HL-60 (cell line): ENCODE measurements at places on chromosomes 6 and 20.

GRCh38 chr6:152117156-152118133 lies 310.0 kb downstream of the ESR1 start:
- no peak for DNase-seq

DNA sequence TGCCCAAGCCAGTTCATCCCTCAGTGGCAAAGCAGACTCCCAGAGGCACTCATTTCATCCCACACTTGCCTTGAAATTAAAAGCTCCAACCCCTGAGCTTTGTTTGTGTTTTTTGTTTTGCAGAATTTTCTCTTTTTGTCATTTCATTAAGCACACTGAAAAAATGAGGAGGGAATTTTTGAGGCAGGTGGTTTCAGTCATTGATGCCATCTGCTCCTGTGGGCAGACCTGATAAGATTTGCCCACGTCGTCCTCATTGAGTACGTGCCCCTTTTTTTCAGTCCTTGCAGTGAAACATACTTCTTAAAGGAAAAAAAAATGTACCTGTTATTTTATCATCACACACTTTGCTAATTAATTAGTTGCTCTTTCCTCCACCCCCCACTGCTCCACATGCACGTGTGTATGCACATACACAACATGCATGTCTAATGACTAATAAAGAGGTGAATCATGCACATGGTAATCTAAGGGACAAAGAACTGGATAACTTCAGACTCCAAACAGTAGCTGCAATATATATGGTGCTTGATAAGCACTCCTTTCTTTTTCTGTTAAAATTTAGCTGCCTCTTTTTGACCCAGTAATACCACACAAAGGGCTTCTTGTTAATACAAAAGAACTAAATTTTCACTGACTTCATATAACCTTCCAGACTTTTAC lies 102.1 kb upstream of the TMEM181 start:
- no peak for DNase-seq

DNA sequence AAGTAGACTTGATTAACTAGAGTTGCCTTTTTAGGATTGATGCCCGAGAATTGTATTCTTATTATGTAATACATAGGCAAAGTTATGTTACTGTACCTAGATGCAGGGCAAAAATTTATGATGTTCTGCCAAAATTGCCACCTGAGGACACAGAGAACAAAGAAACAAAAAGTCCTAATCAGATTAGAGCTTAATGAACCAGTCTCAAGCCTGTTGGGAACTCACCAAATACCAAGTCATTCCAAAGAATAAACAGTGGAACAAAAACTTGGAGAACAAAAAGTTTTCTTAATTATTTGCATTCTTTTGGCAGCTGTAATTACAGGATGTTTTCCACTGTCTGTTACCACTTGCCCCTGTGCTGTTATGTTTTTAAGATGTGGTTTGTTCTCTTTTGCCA lies 154.7 kb upstream of the SGK1 start:
- DNase-seq = no peak

DNA sequence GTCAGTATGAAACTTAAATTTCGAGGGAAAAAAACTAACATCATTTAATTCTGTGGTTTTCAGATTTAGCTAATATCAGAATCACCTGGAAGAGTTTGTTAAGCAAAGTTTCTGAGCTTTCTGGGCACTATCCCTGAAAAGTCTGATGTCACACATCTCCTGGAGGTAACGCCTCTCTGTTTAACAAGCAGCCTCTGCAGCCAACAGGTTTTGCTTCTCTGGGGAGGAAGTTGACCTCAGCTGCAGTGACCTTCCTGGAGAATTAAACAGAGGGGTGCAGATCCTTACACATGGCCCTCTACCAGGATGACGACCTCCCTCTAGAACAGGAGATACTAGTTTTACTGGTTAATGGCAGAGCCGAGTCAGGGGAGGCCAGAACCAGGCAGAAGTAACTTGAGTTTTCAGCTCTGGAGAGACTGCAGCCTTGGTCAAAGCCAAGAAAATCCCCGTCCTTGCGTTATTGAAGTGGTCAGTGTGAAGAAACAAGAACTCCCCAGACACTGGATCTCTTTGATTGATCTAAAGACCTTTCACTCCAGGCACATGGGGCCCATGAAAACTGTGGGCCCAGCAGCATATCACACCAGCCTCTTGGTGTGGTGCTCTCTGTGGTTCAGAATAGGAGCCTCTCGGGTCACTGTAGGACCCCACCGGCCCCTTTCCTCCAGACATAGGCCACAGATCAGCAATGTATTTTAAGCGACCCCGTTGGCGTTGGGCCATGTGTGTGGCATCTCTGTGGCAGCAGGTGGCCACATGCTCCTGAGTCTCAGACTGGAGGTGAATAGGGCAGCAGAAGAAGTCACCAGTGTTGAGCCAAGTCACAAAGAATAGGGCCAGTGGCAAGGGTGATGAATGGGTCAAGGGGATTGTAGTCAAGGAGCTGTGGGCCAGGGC lies 33.4 kb upstream of the CCR6 start:
- peak; percentile 21 for DNase-seq

DNA sequence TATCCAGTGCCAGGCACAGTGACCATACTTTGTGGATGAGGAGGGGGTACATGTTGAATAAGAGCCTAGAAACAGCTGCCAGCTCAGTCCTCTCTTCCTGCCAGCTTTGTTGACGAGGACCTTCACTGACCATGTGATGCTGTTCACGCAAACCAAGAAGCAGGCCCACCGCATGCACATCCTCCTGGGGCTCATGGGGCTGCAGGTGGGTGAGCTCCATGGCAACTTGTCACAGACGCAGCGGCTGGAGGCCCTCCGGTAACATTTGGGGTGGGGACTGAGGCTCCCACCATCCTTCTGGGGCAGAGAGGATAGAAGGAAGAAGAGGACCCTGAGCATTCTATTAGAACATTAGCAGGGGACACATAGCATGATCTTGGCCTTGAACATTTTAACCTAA lies 15.6 kb downstream of the DDX27 start:
- DNase-seq = no peak

- peak; percentile 70 for DNase-seq
Measured at GRCh38 chr6:152642578-152643375, 5.6 kb upstream of the SYNE1 start.

GRCh38 chr6:64538722-64539121 lies 903.1 kb downstream of the PHF3 start:
- no peak for DNase-seq

DNA sequence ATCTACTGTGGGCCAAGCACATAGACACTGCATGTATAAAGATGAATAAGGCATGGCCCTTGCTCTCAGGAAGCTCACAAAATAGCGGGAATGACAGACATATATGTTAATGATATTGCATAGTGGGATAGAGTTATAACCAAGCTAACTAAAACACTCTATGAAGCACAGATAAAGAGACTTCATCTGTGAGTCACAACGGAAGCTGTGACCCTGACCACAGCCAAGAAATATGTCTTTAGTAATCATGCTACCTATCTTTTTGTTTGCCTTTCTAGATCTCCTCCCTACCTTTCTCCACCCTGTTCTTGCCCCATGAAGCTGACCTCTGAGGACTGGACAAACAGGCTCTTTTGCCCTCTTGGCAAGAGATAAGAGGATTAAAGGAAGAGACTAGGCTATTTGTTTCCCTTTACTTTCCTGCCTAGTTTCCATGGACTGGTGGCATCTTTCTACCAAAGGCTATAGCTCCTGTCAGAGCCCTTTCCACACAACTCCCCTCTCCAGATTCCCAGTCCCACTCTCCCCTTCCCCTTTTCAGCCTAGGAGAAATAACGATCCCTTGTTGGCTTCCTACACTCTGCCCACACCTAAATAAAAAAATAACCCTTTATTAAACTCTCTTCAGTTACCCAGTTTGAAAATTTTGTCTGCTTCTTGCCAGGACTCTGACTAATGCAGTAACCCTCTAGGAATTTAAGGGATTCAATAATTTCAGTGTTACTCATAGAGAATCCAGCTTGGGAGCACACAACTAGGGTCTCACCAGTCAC lies 504.9 kb upstream of the MARCKS start:
- DNase-seq = no peak

GRCh38 chr6:29647927-29648642 lies 8.8 kb upstream of the MOG start:
- no peak for DNase-seq
